ENCODE measurements at places on chromosomes 3 and 15. TPM values are rescaled to one million over a fixed set of nuclear protein-coding genes. Genes with fewer than 3 reads are reported as not detected.

DNA sequence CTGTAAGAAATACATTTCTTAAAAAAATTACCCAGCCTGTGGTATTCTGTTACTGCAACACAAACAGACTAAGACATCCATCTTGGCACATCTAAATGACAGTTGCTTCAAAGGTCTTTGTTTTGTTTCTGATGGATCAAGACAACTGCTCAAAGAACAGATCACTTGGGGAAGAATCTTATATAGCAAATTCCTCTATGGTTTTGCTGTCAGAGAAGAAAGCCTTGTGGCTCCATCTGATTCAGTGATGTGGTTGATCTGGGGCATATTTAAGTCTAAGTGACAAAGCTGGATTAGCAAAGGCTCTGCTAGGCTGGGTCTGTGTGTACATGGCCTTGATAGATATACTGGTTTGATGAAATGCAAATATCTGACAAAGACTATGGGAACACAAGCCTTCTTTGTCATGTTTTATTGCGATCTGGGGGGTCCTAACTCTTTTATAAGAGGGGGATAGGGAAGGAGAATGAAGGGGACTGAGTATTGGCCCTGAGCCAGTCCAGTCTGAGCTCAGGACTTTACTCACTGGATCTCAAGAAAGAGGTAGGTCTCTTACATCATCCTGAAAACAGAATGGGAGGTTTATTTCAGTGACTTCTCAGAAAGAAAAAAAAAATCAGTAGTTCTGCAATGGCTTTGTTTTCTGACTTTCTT, 14.3 kb upstream of the LIMD1 start:
- DNase-seq = no peak

GRCh38 chr3:150868282-150868681, 37.0 kb downstream of the MINDY4B start:
- DNase-seq = no peak

DNA sequence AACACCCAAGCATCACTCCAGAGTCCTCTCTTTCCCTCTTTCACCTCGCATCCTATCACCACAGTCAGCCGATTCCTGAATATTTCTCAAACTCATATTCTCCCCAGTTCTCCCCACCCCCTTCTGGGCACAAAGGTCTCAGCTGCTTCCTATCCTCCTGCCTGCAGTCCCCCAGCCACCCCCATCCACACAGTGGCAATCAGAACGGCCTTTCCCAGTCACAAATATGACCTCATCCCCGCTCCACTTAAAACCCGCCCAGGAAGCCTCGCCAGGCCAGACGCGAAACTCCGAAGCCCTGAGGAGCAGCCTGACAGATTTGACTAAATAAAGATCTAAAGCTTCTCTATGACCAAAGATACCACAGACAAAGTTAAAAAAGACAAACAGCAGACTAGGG, 49.9 kb upstream of the LINGO1 start:
- DNase-seq = no peak

The CEMIP gene
- 3.6 TPM for total RNA-seq

DNA sequence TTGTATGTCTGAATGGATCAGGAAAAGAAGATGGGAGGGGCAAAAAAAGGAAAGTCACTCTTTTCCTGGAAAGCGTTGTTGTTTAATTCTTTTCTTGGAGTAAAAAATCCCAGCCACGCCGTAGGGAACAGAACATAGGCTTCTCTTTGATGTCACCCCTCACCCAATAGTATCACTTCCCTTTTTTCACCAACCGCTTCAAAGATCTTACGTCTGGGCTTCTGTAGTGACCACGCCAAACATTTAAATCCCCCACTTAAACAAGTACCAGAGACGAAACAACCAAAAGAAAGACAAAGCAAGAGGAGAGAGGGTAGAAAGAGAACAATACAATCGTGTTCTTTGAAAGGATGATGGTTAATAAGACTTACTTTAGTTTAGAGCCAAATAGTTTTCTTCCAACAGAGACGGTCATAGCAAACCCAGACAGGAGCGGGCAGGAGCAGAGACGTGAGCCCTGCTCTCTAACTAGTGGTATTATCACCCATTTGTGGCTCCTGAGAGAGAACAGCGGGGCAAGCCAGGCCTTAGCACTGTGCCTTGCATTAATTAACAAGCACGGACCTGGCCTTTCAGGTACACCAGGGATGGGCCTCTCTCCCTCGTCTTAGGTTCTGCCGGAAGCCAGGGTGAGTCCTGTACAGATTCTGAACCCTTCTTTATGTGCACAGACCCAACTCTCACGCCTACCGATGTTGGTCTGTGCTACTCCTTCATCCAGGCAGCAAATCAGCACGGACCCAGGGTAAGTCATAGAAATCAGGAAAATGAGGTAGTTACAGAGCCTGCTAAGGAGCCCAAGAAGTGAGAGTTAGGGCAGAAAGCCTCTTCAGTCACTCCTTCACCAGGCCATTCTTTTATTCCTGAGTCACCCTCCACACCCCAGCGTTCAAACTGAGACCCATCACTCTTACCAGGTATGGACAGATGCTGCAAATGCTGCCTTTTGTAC, 28.2 kb upstream of the BCL6 start:
- no peak for DNase-seq

- no peak for DNase-seq
These were observed 164.8 kb downstream of the SYNPR start for GRCh38 chr3:63442918-63443317.

The CCR8 gene
- total RNA-seq = not detected

DNA sequence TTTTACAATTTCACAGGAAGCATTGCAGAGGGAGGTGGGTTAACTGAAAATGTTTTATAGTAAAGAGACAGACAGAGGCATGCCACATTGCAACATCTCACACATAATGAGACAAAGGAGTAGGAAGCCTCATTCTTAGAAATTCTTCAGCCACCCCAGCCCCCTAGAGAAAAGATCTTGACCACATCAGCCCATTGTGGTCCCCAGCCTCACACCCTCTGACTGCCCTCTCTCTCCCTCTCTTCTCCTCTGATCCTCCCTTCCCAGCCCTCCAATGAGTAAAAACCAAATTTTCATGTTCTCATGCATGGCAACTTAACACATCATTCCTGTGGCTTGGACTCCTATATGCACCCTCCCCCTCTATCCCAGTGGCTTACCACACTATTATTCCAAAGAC, 174.1 kb downstream of the UACA start:
- DNase-seq = peak; percentile 97

The FBXL22 gene
- 0.34 TPM for total RNA-seq

The SLC9C1 gene
- not detected for total RNA-seq

DNA sequence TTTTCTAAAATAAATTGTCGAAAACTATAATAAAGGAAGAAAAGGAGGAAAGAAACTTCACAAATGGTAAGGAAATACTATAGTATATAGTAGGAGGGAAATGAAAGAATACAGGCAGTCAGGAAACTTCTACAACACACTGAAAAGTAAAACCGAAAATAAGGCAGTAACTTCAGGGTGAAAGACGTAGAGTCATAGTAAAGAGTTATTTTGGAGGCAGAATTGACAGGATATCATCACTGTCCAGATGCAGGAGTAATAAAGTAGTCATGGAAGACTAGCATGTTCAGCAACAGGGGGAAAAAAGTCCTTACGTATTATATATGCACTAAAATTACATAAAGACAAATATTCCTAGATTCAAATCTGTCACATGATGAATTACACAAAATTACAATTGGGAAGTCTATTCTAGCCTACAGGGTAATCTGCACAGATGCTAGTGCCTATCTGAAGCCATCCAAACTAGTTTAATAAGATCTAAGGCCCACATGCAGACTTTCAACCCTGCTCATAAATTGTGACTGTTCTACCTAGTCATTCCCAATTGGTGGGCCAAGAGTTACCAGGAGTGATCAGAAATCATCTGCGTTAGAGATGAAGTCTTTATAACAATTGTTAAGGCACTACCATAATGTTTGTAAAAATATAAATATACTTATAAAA, 14.0 kb downstream of the VPS13C start:
- no peak for DNase-seq

DNA sequence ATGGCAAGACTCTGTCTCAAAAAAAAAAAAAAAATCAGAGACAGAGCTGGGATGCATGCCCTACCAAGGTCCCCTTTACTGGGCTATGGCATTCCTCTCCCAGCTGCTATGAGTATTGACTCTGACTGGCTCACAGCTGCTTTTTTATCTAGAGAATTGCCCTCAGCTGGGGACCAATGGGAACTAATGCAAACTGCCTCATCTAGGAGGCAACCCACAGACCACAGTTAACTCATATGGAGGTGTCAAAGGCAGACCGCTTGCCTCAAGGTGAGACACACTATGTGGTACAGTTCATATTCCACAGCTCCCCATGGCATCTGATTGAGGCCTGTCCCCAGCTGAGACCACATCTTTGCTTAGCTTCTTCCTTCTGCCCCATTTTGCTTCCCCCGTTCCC, 183.5 kb upstream of the EOMES start:
- DNase-seq = no peak

DNA sequence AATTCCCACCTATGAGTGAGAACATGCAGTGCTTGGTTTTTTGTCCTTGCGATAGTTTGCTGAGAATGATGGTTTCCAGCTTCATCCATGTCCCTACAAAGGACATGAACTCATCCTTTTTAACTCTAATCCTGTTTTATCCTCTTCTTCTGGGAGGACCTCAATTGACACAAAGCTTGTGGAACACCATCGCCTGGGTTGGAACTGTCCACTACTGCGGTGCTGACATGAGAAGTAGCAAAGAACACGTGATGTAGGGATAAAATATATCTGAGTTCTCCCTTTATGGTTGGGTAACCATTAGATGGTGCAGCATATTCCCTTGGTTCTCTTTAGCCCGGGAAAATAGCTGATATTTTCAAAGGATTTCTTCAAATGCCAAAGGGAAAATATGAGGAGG, 105.3 kb upstream of the TOPAZ1 start:
- no peak for DNase-seq

The ZKSCAN7 gene
- 5.7 TPM for total RNA-seq

DNA sequence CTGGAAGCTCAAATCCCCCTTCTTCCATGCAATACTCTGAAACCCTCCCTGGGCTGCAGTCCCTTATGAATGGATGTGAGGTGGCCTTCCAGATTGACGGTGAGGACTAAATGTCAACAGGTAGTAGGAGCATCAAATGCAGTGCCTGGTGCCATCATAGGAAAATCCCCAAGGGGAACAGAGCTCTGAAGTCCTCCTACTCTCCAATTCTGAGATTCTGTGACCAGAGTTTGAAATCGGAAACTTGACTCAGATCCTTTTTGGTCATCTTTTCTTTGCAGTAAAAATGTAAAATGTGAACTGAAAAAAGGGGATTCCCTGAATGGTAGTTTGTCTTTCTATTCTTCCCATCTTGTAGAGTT, 68.8 kb upstream of the TJP1 start:
- no peak for DNase-seq

GRCh38 chr3:129482721-129483120, 42.7 kb downstream of the IFT122 start:
- no peak for DNase-seq

The TBC1D5 gene
- 23.0 TPM for total RNA-seq

DNA sequence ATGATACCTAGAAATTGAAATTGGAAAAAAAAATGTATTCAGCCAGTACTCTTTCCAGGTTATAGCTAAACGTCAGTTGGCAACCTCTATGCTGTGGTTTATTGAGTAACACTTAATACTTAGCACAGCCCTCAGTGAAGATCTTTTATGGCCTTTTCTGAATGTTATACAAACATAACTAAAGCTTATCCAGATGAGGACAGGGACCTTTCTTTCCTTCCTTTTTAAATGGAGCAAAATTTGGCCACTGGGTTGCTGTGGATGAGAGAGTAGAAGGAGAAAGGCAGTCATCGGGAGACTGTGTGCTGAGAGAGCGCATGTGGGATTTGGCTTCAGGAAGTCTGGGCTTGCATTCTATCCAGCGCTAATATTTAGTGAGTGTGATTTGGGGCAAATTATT, 36.1 kb downstream of the IGF1R start:
- DNase-seq = peak; percentile 66

The PGBD4 gene
- 1.4 TPM for total RNA-seq

GRCh38 chr3:50090984-50091383, 2.3 kb downstream of the RBM5 start:
- DNase-seq = no peak

GRCh38 chr15:42070976-42071350, 23.4 kb downstream of the PLA2G4D start:
- DNase-seq = no peak

GRCh38 chr15:90316139-90316538, 35.9 kb upstream of the ZNF774 start:
- no peak for DNase-seq

The PARP9 gene
- total RNA-seq = 74.1 TPM

GRCh38 chr15:76868740-76869139, 36.4 kb downstream of the SCAPER start:
- no peak for DNase-seq

The ZNF385D gene
- total RNA-seq = 7.8 TPM

The LYZL4 gene
- not detected for total RNA-seq

DNA sequence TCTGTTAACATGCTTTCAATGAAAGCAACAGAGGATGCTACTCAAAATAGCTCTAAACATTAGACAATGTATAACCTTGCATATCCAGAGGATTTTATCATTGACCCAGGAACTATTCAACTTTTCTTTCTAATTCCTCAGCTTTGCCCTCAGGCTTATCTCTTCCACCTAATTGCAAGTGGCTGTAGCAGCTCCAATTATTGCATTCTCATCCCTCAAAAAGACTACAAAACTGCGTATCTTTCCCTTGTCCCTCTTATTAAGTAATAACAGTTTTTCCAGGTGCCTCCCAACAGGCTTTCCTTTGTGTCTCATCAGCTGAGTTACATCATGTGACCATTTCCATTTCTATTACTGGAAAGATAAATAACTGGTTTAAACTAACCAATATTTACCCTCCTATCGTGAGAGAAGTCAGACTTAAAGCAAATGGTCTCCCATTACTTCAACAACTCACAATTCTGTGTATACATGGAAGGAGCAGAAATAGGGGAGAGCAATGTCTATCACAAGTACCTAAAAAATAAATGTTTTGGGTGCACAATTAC, 78.0 kb upstream of the MBNL1 start:
- DNase-seq = no peak

DNA sequence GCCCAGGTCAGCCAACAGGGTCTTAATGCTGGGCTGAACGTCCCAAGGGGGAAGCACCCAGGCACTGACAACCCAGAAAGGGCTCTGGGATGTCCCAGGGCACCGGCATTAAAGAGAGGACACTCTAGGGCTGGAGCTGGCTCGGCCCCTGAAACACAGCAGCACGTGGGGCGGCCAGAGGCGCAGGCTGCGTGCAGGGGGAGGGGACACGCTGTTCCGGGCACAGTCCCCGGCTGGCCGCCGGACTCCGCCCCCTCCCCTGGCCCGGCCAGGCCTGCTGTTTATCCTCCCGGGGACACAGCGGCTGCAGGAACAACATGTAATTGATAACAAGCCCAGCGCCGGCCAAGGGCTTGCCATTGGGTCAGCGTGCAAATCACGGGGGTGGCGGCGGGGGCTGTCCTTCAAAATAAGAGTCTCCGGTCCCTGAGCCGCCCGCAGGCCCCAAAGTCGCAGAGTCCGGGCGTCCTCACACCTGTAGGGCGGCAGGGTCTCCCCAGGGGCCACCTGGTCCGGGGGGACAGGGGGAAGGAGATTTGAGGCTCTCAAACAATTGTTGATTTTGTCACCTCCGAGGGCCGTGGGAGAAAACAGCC, 1.3 kb downstream of the KLF15 start:
- peak; percentile 20 for DNase-seq

- no peak for DNase-seq
These were observed 7.6 kb downstream of the SELENOS start for GRCh38 chr15:101269479-101270223.

The GPR160 gene
- total RNA-seq = 1.4 TPM

The SLC35G2 gene
- 10.1 TPM for total RNA-seq
